ENCODE measurements at places on chromosomes 3 and 15.
A peak's percentile ranks its signal among the peaks of the same experiment; 100 is the strongest.

DNA sequence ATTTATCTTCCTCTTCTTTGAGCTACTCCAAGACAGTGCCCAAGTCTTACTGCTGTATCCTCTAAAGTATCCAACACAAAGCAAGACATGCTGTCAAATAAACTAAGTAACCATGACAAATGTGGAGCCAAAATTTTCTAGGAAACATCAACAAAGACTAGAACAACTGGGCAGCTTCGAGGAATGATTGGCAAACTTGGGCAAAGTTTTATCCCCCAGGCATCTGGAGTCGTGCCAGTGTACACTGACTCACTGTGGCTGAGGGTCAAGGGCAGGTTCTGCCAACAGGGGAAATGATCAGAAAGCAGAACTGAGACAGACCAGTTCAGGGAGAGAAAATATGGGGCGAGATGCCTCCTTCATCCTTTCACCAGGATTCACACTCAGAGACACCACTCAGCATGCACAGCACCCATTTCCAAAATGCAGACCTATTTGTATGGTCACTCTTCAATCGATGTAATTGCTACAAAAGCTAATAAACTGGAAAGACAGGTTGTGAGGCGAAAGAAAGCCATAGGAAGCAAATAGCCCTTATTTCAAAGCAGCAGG, 65.8 kb downstream of the MB21D2 start:
- DNase-seq = peak; percentile 93

- DNase-seq = no peak
Measured at GRCh38 chr15:69014454-69014853, at the start of gene NOX5. Gene NOX5 (plus strand): TSS chr15:69014695. CDS start chr15:69014736, 41 bp downstream.

DNA sequence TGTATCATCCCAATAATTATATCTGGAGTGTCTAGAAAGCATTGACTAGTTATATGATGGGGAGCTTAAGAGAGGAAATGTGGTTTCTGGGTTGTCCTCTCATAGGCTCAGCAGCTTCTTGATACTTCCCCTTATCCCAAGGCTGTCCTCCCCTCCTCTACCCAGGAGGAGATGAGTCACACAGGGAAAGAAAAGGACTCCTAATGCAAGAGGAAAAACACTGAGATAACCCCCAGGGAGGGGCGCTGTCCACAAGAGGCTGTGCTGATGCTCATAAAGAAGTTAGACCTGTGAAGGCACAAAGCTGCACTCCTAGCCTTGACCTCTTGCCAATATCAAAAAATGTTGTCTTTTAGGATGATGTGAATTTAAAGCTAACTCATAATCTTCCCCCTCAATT, 28.8 kb upstream of the GYG1 start:
- no peak for DNase-seq

DNA sequence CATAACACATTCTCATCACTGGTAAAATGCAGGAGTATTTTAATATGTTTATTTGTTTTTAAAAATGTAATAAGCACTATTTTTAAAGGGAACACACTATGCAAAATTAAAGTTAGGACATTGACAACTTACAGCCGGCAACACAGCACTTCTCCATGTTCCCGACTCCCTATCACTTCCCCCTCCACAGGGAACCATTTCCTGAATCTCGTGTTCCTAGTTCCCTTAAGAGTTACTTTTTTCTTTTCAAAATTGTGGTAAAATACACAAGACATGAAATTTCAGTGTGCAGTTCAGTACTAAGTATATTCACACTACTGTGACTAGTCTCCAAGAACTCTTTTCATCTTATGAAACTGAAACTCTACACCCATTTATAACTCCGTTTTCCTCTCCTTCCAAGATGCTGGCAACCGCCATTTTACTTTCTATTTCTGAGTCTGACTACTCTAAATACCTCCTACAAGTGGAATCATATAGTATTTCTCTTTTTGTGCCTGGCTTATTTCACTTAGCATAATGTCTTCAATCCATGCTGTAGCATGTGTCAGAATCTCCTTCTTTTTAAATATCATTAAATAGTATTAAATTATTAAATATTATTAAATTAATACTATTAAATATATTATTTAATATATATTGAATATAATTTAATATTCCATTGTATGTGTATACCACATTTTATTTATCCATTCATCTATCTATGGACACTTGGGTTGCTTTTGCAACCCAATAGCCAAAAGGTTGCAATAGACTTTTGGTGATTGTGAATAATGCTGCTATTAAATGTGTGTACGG, 25.9 kb upstream of the UBE2Q2 start:
- DNase-seq = no peak

All from breast epithelium (tissue), 4 donors.